HL-60 (cell line): ENCODE measurements at places on chromosomes 12 and 14.
A peak's percentile ranks its signal among the peaks of the same experiment; 100 is the strongest.

DNA sequence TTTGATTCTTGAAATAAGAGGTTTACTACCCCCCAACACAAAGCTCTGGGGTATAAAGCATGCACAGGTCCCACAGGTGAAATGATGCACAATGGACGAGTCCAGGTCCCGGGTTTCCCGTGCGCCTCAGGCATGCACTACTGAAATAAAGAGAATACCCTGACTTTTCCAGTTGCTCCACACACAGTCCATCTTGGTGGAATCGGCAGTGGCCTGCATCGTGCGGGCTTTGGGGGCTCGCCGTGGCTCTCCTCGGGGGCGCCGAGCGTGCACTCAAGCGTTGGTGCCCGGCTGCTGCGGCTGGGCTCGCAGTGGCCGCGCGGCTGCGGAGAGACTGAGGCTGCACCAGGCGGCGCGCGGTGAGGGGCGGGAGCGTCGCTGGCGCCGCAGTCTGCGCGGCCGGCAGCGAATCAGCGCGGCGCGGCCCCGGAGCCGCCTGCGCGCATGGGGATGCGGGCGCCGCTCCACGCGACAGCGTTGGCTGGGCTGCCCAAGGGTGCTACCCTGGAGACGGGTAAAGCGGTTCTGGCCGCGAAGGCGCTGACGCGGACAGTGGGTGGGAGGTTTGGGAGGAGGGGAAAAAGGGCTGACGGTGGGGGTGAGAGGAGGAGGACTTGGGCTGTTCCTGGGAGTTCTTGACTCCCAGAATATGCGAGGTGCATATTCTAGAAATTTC, 53.8 kb upstream of the CCDC175 start:
- no peak for DNase-seq

DNA sequence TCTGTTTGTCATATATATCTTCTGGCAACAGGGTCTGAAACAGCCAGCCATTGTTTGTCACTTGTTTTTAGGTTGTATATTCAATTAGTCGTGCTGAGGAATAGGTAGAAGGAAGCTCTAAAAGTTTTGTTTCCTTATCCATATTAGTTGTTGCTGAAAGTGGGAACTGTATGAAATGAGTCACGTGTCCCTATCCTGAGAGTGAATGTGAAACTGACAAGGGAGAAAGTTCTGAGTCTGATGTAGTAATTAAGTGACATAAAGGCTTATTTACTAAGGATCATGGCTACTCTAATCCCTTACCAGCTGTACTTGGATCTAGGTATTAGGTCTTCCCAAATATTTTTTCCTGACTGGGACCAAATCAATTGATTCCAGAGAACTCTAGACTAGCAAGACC, 16.4 kb downstream of the FAM234B start:
- no peak for DNase-seq

GRCh38 chr14:81301371-81301770, 80.6 kb upstream of the GTF2A1 start:
- DNase-seq = no peak

- DNase-seq = no peak
These were observed 13.6 kb downstream of the LRRK2 start for GRCh38 chr12:40238266-40238902.

GRCh38 chr12:106227641-106228319, 20.0 kb downstream of the CKAP4 start:
- DNase-seq = peak; percentile 94

DNA sequence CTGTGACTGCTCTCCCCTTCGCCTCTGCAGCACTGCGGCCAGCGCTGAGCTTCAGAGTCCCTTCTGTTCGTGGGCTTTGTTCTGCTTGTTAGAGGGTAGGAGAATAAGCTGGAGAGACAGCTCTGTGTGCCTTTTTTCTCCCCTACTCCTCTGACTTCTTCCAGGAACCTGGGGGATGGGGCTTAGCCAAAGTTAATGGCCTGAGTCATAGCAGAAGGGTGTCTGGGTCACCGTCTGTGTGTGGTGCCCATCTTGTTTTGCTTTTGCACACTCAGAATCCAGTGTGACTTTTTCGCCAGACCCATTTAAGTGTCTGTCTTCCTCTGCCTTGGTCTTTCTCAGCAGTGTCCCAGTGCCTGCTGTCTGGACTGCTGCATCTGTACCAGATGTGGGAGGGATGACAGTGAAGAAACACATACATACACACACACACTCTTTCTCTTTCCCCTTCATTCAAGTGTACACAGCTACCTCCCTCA, 3.0 kb downstream of the KIF5A start:
- no peak for DNase-seq

- DNase-seq = no peak
These were observed 10.8 kb upstream of the DGLUCY start for GRCh38 chr14:91103116-91103515.

GRCh38 chr12:7061138-7061537, 620 bp downstream of the C1S start:
- no peak for DNase-seq

DNA sequence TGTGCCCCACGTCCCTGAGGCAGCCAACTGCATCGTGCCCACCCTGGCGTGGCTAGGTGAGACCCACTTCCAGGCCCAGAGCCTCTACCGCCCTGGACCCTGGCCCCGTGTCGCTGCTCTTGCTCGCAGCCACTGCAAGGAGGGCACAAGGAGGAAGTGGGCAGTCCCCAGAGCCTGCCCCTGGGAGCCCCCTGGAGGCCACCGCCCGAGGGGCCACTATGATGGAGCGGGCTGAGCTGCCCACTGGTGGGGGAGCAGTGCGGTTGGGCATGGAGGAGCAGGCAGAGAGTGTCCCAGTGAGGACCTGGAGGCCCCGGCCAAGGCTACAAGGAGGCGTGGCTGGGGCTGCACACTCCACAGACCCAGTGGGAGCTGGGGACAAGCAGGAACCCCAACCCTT, 323.6 kb downstream of the PCNX1 start:
- no peak for DNase-seq

DNA sequence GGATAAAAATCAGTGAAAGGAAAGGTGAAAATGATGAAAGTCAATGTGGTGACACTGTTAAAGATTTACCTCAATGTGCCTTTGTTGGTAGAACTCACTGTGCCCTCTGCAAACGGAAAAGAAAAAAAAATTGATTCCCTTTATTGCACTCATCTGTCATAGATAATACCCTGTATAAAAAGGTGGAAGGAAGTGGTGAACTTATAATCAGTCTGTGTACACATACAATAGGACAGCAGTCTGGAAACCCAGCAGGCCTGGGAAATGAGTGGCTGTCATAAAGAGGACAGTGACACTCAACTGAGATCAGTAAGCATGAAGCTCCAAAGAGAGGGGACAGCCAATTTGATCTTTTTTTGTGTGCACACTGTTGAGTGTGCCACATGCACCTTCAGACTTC, 364.7 kb downstream of the NOVA1 start:
- no peak for DNase-seq

DNA sequence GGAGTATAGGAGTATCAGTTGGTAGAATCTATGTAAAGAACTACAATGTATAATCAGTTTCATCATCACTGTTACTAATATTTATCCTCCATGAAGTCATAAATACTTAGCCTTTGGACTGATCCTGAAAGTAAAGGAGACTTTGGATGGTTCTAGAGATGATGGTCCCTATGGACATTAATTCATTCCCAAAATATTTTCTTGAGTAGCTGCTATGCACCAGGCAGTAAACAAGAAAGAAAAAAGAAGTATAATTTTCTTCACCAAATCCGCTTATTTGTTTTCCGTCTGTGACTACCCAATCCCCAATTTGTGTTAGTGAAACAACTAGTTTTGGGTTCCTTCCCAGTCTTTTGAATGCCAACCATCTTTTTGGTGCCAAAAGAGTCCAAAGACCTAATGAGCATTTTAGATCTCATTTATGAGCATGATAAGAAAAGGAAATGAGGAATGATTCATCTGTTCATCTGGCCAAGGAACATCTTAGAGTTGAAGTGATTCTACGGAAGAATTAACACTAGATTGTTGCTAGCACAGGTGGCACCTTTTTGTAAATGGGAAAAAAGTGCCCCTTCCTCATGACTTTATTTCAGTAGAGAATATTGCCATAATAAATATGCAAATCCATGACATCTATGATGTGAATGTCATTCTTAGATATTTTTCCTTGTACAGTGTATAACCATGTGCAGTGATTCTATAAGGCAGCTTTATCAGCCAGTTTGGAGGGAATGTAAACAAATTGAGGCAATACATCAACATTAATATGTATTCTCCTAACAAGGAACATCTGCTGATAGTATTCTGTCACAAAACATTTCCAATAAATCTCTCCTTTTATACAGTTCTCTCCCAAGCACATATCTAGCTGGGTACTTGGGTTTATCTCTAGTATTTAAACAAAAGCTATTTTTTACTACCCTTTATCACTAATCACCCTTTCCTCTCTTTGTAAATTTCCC, 85.1 kb upstream of the CCDC91 start:
- DNase-seq = no peak

DNA sequence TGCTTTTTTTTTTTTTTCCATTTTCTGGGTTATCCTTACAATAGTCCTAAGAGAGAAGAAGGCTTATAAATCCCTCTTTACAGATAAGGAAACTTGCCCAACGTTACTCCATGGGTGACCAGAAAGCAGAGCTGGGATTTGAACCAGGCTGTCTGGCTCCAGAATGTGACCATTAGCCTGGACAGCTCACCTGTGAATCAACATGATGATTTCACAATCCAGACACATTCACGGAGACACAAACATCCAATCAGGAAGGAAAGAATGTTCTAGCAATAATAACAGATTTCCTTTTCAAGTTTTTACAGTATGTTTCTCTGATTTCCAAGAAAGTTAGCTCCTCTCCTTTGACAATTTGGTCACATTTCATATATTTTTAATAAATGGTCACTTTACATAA, 118.3 kb downstream of the GALC start:
- no peak for DNase-seq

- DNase-seq = peak; percentile 79
These were observed 1.7 kb downstream of the SINHCAF start for GRCh38 chr12:31324116-31324844.

- DNase-seq = no peak
These were observed 149.0 kb upstream of the RMST start for GRCh38 chr12:97313471-97314190.

- DNase-seq = no peak
These were observed 100.6 kb downstream of the DPF3 start for GRCh38 chr14:72793156-72793939.

DNA sequence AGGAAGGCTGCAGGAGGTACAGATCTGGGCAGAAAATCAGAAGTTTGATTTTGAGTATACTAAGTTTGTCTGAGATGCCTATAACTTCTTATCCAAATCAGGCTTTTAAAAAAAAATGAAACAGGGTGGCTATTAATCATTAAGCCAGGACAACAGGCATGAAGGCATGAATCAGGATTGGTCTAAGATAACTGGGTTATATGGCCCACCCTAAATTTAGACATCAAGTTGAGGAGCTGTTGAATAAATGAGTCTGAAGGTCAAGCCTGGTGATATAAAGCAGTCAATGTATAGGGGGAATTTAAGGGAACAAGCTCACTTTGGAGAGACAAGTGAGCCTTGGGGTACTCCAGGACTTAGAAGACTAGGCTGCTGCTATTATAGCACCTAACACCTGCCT, 28.6 kb downstream of the NEK9 start:
- DNase-seq = no peak

DNA sequence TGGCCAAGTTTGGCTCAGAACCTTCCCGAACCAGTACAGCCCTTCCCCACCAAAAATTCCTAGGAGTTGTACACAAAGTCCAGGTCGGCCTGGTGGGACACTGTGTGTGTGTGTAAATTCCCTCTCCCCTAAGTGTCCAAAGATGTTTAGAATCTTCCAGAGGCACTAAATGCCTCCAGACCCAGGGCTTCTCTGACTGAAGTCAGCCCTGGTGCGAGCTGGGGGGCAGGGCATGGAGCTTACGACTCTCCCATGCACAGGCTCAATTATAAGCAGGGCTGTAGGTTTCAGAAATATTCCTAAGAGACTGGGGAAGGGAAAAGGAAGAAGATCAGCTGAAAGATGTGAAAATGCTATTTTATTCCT, 106.9 kb upstream of the ATF7IP start:
- DNase-seq = no peak

DNA sequence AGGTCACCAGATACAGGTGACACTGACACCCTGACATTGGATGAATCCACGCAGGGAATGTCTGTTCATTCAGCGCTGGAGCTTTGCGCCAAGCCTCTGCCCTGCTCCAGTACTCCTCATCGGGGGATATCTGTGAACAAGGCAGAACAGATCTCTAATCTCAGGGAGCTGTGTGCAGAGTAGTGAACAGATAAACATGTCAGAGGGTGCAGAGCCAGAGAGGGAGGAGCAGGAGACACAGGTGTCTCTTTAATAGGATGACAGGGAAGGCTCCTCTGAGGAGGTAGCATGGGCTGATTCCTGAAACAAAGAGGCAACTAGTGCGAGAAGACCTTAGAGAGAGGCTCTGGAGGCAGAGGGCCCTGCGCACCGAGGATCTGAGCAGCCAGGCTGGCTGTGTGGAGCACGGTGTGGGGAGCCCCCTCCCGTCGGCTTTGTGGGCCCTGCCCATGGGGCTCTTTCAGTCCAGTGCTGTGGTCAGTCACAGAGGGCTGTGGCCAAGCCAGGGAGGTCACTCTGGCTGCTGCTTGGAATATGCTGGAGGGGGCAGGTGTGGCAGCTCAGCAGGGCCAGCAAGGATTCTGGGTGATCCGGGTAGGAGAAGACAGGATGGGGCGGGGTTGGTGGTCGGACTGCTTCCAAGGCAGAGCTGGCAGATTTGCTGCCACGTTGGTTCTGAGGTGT, 55.6 kb downstream of the TECPR2 start:
- DNase-seq = no peak

GRCh38 chr14:102140027-102140749, 491 bp downstream of the WDR20 start:
- peak; percentile 29 for DNase-seq

DNA sequence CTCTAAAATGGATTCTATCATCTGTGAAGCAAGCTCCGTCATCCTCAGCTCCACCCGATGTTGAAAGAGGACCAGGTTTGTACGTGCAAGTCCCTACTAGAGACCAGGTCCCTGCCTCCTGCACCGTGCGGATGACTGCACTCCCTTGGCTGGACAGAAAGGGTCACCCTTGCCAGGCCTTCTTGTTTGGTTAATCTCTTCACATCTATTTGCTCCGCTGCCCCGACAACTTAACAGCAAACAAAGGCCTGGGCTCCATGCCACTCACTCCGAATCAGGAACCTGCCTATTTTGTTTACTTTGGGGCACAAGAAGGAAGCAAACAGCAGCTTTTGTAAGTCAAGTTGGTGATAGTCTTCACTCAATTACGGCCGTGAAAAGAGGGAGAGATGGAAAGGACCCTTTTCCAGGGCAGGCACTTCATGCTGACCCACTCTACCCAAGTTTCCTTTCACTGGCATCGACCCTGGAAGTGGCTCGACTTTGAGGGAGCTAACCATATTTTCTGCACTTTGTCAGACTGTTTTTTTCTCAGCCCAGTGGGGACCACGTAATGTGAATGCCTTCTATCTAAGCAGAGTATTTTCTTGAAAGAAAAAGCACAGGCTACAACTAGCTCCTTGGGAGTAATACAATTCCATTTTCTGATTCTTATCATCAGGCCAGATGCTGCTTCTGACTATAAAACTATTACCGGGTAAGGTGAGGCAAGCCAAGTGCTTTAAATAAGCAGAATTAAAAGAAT, 202.6 kb downstream of the FOXN3 start:
- DNase-seq = no peak

GRCh38 chr12:121858662-121859572, at the start of gene HPD:
TSS of gene HPD (minus strand) at chr12:121858859. CDS start at chr12:121858823, 36 bp downstream.
- no peak for DNase-seq
